ENCODE measurements at places on chromosomes 1 and 21.

DNA sequence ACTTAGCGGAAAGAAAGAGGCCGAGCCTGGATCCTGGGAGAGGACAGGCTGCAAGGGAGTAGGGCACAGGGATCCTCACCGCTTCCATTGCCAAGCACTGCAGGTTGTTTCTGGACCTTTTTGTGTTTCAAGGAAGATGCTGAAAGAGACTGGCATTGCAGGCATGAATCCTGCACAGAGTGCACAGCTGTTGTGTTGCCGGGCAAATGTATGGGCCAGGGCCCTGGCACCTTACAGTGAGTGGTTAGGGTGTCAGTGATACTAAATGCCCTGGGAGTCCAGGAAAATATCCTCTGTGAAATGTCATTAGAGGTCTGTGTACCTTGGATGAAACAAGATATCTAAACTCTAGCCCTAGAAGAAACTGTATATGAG lies 145.5 kb upstream of the FGGY start:
- DNase-seq: no peak

DNA sequence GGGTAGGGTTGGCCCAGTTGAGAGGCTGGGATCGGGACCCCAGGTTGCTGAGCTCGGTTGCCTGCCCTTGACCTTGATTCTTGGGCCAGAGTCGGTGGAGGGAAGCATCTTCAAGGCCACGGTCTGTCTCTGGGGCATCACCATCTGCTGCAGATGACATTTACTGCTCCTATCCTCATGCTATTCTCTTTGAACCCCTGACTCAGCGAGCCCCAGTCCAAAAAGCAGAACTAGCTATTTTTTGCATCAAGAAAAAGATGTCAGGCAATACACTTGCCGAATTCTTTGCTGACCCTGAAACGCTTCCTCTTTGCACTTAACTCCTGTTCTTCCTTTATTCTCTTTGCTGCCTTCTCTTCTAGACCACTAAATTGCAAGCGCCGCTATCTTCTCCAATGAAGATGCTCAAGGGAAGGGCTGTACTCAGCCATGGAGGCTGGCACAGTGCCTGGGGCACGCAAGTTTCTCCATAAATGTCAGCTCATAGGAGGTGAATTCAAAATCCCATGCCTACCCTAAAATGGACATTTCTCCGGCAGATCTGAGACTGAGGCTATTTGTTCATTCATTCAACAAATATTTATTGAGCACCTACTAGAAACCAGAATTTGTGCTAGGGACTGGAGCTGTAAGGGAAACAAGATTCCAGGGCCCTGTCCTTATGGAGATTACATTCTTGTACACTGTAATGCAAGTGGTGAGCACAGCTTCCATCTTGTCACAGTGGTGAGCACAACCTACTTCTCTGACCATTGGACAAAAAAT lies 20.5 kb upstream of the CAPZB start:
- DNase-seq: no peak

DNA sequence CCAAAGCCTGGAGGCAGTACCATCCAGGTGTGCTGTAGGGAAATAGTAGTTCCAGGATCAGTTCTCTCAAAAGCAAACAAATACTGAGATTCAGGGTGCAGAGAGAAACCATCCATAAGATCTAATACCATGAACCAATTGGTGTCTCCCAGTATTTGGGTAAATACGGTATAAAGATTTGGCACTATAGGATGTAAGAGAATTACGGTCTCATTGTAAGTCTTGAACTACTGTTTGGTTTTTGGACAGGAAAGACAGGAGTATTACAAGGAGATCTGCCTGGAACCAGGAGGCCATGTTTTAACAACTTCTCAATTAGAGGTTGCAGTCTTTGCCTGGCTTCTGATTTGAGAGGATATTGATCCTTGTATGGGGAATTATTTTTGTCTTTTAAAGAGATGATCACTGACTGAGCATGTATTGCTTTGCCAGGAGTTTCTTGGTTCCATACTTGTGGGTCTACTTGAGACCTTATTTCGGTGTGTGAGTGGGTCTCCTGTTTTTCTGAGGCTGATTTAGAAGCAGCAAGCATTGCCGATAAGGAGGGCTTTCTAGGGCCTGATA lies 10.2 kb downstream of the AADACL4 start:
- DNase-seq: no peak

DNA sequence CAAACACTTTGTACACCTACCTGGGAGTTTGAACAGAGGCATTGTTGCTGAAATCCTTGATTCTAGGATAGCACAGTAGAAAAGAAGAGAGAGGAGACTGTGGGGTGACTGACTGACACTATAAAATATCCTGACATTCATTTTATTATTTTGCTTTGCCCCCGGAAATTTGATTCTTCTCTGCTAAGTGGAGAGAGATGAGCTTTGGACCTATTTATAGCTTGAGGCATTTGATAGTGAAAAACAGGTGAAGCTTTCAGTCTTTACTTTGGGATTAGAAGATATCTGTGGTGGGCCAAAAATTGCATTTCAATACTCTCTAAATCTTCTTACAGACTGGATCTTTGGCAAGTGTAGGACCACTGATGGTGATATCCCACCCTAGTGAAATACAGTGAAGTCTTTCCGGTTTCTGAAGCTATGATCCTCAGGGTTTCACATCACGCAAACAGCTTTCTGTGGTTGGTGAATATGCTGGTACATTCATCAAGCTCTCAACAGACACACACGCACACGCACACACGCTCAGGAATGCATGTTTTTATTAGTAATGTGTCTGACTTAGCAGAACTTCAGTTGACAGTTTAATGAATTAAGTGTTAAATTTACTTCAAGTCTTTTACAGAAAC lies at the start of gene AMPD1:
Gene AMPD1, minus strand, starts transcription at position 117 of the 629 bp plus-strand sequence. Its CDS starts 75 bp downstream, at position 42.
- no peak for DNase-seq

GRCh38 chr1:3924825-3925220 lies 24.8 kb upstream of the C1orf174 start:
- DNase-seq: no peak

GRCh38 chr21:25405984-25406383 lies 201.3 kb downstream of the MRPL39 start:
- DNase-seq: no peak
